ENCODE measurements at places on chromosomes 3 and 15.

DNA sequence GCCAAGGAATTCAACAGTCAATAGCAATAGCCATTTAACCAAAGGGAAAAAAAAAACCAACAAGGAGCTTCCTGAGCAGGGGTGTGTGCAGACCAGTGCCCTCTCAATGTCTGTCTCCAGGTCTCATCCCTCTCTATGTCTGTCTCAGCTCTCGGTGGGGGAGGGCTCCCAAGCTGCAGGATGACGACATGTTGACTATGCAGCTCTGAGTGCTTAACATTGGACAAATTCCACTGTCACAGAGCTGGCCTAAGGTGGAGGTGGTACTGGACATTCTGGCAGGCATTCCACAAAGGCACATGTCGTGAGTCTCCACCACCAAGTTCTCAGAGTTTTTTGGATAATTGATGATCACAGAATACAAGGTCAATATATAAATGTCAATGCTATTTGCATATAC, 2.0 kb upstream of the CAPN7 start:
- H3K27ac ChIP-seq: no peak overlapping the region
- no peaks in the 10 kb centered on the region for H3K36me3 ChIP-seq
- H3K27me3 ChIP-seq: no peaks in the 10 kb centered on the region
- H3K4me3 ChIP-seq: no peak overlapping the region
- DNase-seq: no peak

DNA sequence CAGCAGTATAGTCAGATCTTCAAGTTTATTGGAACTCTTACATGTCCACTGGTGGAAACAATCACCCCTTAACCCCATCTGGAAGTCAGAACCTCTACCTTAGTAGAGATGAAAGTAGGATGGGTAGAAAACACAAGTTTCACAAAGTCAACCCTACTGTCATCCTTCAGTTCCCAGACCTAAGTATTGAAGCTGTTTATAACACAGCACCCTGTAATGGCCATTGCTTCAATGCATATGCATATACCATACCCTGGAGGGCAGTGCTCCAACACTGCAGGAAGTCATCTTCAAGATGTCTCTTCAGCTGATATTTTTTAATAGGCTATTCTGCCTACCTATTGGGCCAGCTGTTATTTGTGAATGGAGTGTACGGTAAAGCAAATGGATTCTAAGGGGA, 241.3 kb downstream of the UBE2E2 start:
- no peak overlapping the region for H3K4me3 ChIP-seq
- H3K27me3 ChIP-seq: no peaks in the 10 kb centered on the region
- H3K4me1 ChIP-seq: no peaks in the 10 kb centered on the region
- H3K27ac ChIP-seq: no peak overlapping the region
- DNase-seq: no peak

- no peaks in the 10 kb centered on the region for H3K27me3 ChIP-seq
- DNase-seq: no peak
- no peak overlapping the region for H3K27ac ChIP-seq
- H3K4me1 ChIP-seq: no peaks in the 10 kb centered on the region
- H3K4me3 ChIP-seq: no peak overlapping the region
Observed at GRCh38 chr3:185631508-185632206, 45.6 kb downstream of the SENP2 start.

- peaks cover 3% of the 10 kb centered on the region for H3K4me1 ChIP-seq
- no peak overlapping the region for H3K4me3 ChIP-seq
- H3K36me3 ChIP-seq: peaks cover 7% of the 10 kb centered on the region
Observed at GRCh38 chr3:4313606-4314293, 10.6 kb downstream of the SETMAR start.

- H3K4me1 ChIP-seq: no peaks in the 10 kb centered on the region
- no peak for DNase-seq
- H3K4me3 ChIP-seq: no peak overlapping the region
- H3K36me3 ChIP-seq: no peaks in the 10 kb centered on the region
Observed at GRCh38 chr3:25372167-25372566, 55.9 kb upstream of the RARB start.

GRCh38 chr3:128424508-128425069, 42.1 kb downstream of the DNAJB8 start:
- no peaks in the 10 kb centered on the region for H3K27me3 ChIP-seq
- no peak overlapping the region for H3K27ac ChIP-seq
- no peak for DNase-seq
- no peaks in the 10 kb centered on the region for H3K4me1 ChIP-seq
- no peaks in the 10 kb centered on the region for H3K36me3 ChIP-seq

DNA sequence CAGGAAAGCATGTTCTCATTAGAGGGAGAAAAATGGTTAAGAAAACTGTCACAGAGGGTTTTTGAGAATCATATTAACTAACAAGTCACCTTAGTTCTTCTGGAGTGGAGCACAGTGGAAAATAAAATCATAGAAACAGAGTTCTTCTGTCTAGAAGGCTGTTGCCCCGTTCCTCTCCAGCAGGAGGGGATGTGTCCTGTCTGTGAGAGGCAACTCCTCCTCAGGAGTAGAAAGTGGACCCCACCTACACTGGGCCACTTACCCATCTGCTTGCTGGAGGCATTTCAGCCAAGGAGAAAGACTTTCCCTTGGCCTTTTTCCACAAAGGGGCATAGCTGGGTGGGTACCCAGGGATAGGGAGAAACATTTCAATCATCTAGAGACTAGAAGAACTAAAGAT, 106.6 kb downstream of the SSR3 start:
- no peaks in the 10 kb centered on the region for H3K36me3 ChIP-seq
- H3K4me3 ChIP-seq: no peak overlapping the region
- H3K4me1 ChIP-seq: no peaks in the 10 kb centered on the region
- H3K27ac ChIP-seq: no peak overlapping the region
- DNase-seq: no peak

DNA sequence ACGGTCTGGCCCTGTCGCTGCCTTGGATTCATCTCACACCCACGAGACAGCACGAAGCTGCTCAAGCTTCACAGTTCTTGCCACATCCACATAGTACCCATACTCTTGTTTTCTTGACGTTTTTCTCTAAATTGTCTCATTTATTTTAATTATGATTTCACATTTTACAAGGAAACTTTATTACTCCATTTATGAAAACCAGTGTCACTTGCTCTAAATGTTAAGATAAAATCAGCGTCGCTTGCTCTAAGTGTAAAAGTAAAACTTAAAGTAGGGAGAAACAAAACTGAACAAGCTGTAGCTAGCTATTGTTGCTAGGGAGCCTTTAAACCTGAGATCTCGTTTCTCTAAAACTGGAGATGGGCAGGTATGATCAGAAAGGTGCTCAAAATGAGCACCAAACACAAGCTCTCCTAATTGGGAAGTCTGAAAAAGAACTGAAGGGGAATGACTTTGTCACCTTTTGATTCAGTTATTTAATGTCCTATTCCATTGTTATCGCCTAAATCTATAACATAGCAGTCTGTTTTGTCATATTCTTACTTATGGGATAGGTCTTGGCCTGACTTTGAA, 680 bp downstream of the IFT122 start:
- H3K36me3 ChIP-seq: no peaks in the 10 kb centered on the region
- no peaks in the 10 kb centered on the region for H3K27me3 ChIP-seq
- peak overlapping the region; percentile 58 for H3K27ac ChIP-seq
- H3K4me3 ChIP-seq: peak overlapping the region; percentile 73
- peaks cover 4% of the 10 kb centered on the region for H3K4me1 ChIP-seq

DNA sequence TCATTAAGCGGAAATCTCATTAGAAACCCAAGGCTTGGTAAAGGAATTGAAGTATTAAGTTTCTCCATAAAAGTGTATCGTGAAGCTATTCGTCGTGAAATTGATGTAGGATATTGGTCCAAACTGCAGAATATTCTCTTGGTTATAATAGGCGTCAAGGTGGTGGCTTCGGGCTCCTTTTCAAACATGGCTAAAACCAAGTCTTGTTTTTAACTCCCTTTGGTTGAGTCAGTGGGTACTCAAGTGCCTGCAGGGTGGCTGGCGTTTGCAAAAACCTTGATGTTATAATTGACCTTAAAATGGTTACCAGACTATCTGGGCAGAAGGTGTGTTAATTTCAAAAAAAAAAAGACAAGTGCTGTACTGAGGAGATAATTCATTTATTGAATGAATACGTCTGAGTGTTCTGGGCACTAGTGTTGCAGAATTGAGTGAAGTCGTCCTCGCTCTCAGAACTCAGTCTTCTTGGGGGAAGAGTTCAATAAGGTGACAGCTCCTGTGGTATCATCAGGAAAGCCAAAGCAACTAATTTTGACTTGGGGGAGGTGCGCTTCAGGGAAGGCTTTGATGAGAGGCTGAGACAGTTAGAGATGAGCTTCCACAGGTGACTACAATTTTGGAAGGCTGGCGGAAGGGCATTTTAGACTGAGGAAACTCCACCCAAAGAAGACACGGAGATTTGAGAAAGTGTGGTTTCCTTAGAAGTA, 1.5 kb downstream of the UBE2Q2 start:
- H3K4me1 ChIP-seq: no peaks in the 10 kb centered on the region
- no peak for DNase-seq
- H3K27ac ChIP-seq: no peak overlapping the region
- no peaks in the 10 kb centered on the region for H3K36me3 ChIP-seq

- H3K36me3 ChIP-seq: peaks cover 6% of the 10 kb centered on the region
- no peaks in the 10 kb centered on the region for H3K4me1 ChIP-seq
- DNase-seq: no peak
- H3K27ac ChIP-seq: no peak overlapping the region
- no peaks in the 10 kb centered on the region for H3K27me3 ChIP-seq
Observed at GRCh38 chr15:68346979-68347378, 69.4 kb downstream of the FEM1B start.

GRCh38 chr15:54119051-54119450, 140.8 kb downstream of the UNC13C start:
- no peaks in the 10 kb centered on the region for H3K4me1 ChIP-seq
- H3K4me3 ChIP-seq: no peak overlapping the region
- H3K36me3 ChIP-seq: no peaks in the 10 kb centered on the region
- H3K27me3 ChIP-seq: no peaks in the 10 kb centered on the region
- no peak overlapping the region for H3K27ac ChIP-seq
- DNase-seq: no peak

- H3K27me3 ChIP-seq: no peaks in the 10 kb centered on the region
- no peaks in the 10 kb centered on the region for H3K36me3 ChIP-seq
- no peak for DNase-seq
- no peak overlapping the region for H3K27ac ChIP-seq
Observed at GRCh38 chr3:115428841-115429240, 194.5 kb upstream of the GAP43 start.

- H3K27me3 ChIP-seq: no peaks in the 10 kb centered on the region
- no peak overlapping the region for H3K4me3 ChIP-seq
- no peaks in the 10 kb centered on the region for H3K4me1 ChIP-seq
- no peak overlapping the region for H3K27ac ChIP-seq
Observed at GRCh38 chr3:46162975-46163555, 45.0 kb downstream of the CCR1 start.

DNA sequence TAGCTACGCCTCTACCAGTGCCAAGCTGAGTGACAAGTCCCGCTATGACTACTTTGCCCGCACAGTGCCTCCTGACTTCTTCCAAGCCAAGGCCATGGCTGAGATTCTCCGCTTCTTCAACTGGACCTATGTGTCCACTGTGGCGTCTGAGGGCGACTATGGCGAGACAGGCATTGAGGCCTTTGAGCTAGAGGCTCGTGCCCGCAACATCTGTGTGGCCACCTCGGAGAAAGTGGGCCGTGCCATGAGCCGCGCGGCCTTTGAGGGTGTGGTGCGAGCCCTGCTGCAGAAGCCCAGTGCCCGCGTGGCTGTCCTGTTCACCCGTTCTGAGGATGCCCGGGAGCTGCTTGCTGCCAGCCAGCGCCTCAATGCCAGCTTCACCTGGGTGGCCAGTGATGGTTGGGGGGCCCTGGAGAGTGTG, 5.7 kb downstream of the GRM2 start:
- DNase-seq: no peak
- H3K4me3 ChIP-seq: no peak overlapping the region
- no peaks in the 10 kb centered on the region for H3K27me3 ChIP-seq
- H3K27ac ChIP-seq: no peak overlapping the region
- no peaks in the 10 kb centered on the region for H3K36me3 ChIP-seq

DNA sequence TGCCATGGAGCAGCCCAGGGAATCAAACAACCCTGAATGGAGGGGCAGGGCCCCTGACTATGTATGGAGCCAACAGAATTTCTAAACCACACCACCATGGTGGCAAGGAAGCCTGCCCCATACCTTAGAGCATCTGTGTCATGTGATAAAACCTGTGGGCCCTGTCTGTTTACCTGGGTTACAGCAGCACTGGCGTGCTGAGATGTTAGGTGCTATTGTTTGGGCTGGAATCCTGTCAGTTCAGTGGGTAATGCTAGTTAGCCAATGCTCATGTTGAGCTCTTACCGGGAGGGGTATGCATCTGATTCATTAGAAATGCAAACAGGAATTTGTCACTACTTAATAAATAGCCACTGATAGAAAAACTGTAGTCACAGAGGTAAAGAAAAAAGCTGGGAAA, 63.5 kb upstream of the ETV5 start:
- H3K27me3 ChIP-seq: no peaks in the 10 kb centered on the region
- H3K36me3 ChIP-seq: no peaks in the 10 kb centered on the region
- no peaks in the 10 kb centered on the region for H3K4me1 ChIP-seq
- DNase-seq: no peak
- no peak overlapping the region for H3K4me3 ChIP-seq
- no peak overlapping the region for H3K27ac ChIP-seq

GRCh38 chr3:10706740-10707399, 109.2 kb upstream of the SLC6A11 start:
- no peaks in the 10 kb centered on the region for H3K27me3 ChIP-seq
- DNase-seq: no peak
- no peaks in the 10 kb centered on the region for H3K36me3 ChIP-seq
- H3K4me1 ChIP-seq: no peaks in the 10 kb centered on the region

GRCh38 chr3:54665016-54665600, 262.8 kb downstream of the LRTM1 start:
- no peaks in the 10 kb centered on the region for H3K4me1 ChIP-seq
- H3K27me3 ChIP-seq: no peaks in the 10 kb centered on the region
- H3K4me3 ChIP-seq: no peak overlapping the region
- DNase-seq: no peak
- H3K27ac ChIP-seq: no peak overlapping the region

DNA sequence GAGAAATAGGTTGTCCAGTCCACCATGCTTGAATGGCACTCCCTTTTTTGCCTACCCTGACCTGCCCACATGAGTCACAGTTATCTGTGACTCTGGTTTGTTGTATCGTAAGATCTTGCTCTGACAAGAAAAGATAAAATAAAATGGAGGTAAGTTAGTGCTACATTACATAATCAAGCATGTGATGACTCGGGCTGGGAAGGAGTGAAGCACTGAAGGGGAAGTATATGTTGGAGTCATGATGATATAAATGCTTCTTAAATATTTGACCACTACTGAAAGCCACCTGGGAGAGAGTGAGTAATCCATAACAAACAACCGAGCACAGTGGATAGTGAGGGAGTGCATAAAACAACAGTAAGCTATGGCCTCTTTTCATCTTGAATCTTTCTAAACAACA, 124.4 kb downstream of the SHOX2 start:
- H3K36me3 ChIP-seq: no peaks in the 10 kb centered on the region
- no peaks in the 10 kb centered on the region for H3K27me3 ChIP-seq
- H3K4me3 ChIP-seq: no peak overlapping the region
- no peak for DNase-seq
- no peaks in the 10 kb centered on the region for H3K4me1 ChIP-seq

GRCh38 chr3:30227571-30228301, 378.7 kb upstream of the TGFBR2 start:
- peaks cover 5% of the 10 kb centered on the region for H3K4me1 ChIP-seq
- H3K36me3 ChIP-seq: no peaks in the 10 kb centered on the region
- no peak overlapping the region for H3K27ac ChIP-seq
- H3K27me3 ChIP-seq: no peaks in the 10 kb centered on the region
- DNase-seq: no peak

GRCh38 chr3:44055951-44056350, 185.7 kb upstream of the TOPAZ1 start:
- H3K27me3 ChIP-seq: no peaks in the 10 kb centered on the region
- H3K36me3 ChIP-seq: no peaks in the 10 kb centered on the region
- H3K27ac ChIP-seq: no peak overlapping the region
- H3K4me1 ChIP-seq: no peaks in the 10 kb centered on the region
- H3K4me3 ChIP-seq: no peak overlapping the region

GRCh38 chr15:82851306-82851850, 42.0 kb downstream of the WHAMM start:
- H3K36me3 ChIP-seq: no peaks in the 10 kb centered on the region
- no peak for DNase-seq
- H3K4me3 ChIP-seq: no peak overlapping the region
- no peak overlapping the region for H3K27ac ChIP-seq
- H3K27me3 ChIP-seq: no peaks in the 10 kb centered on the region
